ENCODE measurements at places on chromosomes 11 and 22. TPM values are rescaled to one million over a fixed set of nuclear protein-coding genes. Genes with fewer than 3 reads are reported as not detected.
A peak's percentile ranks its signal among the peaks of the same experiment; 100 is the strongest.

IGSF9B gene
- 2.1 TPM for polyA plus RNA-seq

CASP5 gene
- polyA plus RNA-seq, result 4.7 TPM

DNA sequence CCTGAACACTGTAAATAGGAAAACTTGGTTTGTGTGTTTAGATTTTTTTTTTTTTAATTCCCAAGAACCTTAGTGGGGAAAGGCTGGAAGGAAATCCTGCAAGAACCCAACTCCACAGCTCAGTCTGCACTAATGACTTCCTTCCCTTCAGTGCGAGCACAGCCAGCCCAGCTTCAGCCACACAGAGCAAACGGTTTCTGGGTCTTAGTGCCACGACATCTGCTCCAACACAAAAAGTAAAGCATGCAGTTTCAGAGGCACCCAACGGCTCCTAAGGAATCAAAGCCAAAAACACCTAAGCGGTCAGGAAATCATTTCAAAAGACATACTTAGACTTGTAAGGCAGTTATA lies 236.1 kb downstream of the TTC28 start:
- peak; percentile 78 for DNase-seq

DNA sequence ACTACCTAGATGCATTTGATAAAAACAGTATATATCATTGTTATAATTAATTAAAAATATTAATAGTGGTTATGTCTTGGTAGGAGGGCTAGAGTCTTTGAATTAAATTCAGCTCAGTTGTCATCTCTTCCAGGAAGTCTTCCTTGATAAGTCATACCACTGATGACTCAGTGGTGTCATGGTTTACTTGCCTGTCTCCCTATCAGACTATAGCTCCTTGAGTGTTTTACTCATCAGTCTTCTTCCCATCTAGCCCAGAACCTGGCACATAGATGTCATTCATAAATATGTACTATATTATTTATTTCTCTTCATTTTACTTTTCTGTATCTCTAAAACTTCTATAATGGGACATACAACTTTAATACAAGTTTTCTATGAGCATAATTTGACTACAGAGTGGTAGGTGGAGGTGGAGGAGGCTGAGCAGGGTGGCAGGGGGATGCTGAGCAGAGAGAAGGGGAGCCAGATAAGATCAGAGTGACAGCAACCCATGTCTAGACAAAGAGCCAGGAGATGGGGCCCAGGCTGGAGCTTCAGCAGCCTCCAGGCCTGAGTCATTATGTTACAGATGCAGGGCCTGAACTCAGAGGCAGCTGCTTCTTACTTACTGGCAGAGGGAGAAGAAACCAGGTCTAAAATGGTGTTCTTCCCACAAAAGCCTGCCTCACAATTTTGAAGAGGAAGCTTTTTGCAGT lies 82.3 kb upstream of the PHOX2A start:
- no peak for DNase-seq

GRCh38 chr11:17564687-17565042 lies 17.6 kb downstream of the OTOG start:
- DNase-seq, result no peak

DNA sequence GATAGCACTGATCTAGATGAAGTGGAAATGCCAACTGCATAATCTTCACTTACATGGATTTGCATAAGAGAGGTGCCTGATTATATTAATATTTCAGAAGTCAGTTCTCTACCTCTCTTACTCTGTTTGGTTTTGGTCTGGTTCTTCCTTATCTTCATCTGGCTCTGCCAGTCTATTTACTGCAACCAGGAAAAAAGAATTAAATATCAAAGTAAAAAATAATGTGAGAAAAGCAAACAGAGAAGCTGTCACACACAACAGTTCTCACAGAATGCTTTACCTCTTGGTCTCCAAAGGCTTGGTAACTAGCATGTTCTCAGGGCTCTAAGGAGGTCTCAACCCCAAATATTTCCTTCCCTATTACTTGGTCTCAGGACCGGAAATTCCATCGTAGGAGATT lies 6.7 kb downstream of the VSIG10L2 start:
- DNase-seq, result no peak

GRCh38 chr22:35587447-35587870 lies 29.7 kb downstream of the MB start:
- DNase-seq, result no peak

DNA sequence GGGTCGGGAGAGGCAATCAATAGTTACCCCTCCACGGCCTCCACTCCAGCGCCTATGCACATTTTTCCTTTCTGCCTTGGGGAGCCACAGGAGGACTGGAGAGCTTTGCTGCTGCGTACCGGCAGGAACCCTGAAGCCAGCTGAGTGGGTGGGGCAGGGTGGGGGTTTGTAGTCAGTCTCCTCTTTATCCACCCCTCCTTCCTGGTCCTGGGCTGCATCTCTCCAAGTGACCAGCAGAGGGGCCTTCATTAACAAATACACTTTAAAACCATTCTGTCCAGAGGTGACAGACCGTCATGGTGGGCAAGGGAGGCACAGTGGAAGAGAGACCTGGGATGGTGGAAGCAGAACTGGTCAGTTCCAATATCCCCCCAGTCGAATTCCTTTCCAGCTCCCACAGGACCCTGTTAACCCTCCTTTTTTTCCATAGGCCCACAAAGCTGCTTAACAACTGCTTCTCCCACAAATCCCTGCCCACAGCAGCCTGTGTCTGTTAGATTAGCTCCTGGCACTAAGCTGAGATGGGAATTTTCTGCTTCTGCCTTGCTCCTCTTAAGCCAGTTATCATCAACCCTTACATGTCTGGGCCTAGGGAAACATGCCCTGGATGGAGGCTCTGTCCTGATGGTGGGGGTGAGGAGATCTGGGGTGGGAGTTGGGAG lies 3.9 kb upstream of the ABCG4 start:
- peak; percentile 71 for DNase-seq

- DNase-seq, result no peak
Observed at GRCh38 chr11:95345651-95346050, 114.6 kb upstream of the SESN3 start.

DNA sequence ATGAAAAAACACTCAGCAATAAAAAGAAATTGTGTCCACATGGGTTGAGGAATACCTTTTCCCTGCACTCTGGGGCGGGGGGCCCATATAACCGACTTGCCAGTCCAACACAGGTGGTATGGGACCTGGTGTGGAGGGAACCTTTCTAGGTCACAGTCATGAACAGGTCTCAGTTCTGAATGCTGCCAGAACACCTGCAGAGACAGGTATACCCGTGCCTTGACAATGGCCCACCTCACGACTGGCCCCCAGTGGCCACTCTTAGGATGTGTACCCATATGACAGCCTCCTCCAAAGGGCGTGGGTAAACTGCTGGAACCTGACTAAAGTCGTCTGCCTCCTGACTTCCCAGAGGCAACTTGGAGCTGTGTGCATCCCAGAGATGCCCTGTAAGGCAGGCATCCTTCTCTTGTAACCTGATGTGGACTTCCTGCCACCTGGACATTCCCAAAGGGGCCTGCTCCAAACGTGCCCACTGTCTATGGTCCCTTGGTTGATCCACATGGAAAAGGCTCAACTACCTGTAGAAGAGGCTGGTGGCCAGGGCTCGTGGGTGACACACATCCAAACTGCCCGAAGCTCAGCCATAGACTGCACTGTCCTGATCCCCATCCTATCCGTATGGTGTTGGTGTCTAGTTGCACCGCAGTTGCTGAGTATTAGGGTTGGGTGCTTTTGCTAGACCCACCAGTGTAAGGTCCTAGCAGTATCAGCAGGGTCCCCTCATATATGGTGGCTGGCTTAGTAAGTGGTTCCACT lies 859.3 kb downstream of the BRD1 start:
- DNase-seq, result peak; percentile 17

DNA sequence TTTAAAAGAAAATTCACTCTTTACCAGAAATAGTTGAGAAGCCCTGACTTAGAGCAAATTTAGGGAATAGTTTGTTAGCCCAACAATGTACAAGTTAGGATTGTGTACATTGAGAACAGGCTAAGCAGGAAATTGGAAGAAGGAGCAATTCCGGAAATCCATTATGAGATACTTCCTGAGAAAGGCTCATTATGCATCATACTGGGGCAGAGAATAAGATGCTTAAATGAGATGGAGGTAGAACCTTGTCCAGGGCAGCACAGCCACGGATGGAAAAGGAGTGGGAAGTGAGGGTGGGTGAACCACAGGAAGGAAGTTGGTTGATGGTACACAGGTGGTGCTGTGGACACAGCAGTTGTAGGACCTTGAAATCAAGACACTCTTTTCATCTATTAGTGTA lies 180.2 kb downstream of the PGR start:
- DNase-seq, result no peak

- no peak for DNase-seq
Observed at GRCh38 chr11:3074912-3075589, 17.8 kb upstream of the CARS1 start.

DNA sequence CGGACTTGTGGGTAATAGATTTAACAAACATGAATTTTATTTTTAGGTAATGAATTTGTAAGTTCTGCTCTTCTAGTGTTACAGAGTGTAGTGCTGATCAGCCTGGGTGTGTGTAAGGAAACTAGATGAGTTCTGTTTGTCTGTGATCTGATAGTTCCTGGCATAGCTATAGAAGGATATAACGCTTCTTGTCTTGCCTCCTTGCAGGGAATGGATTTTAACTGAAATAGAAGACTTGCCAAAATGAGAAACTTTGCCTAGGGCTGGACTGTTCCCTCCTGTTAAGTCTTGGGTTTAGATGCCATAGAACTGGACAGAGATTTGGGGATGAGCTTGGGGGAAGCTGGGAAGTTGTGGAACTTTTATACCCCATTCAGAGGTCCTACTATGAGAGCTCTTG lies 11.6 kb downstream of the CCDC81 start:
- no peak for DNase-seq

DNA sequence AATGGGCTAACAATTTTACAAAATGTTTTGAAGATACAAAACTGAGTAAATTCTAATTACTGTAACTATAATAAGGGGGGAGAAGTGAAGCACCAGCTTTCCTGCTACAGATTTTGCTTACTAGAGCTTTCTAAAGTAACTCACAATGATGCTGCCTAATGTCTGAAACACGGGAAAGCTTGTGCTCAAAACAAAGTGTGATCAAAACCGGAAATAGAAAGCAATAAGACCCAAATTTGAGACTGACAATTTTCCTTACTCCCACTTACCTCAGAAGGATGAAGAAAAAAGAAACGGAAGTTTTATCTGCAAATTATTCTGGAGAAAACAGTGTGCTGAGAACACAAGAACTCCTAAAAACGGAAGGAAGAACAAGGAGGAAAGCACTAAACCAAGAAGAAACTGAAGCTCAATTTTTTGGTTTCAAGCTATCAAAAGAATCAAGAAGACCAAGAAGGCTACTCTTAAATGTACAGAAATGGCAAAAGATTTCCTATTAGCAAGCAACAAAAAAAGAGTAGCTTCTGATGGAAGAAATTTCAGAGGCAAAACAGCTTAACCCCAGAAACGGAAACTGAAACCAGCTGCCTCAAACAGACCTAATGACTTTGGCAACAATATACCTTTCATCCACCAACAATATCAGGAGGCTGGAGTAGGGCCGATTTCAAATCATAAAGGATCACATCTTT lies 33.4 kb downstream of the AMBRA1 start:
- DNase-seq, result peak; percentile 79

DNA sequence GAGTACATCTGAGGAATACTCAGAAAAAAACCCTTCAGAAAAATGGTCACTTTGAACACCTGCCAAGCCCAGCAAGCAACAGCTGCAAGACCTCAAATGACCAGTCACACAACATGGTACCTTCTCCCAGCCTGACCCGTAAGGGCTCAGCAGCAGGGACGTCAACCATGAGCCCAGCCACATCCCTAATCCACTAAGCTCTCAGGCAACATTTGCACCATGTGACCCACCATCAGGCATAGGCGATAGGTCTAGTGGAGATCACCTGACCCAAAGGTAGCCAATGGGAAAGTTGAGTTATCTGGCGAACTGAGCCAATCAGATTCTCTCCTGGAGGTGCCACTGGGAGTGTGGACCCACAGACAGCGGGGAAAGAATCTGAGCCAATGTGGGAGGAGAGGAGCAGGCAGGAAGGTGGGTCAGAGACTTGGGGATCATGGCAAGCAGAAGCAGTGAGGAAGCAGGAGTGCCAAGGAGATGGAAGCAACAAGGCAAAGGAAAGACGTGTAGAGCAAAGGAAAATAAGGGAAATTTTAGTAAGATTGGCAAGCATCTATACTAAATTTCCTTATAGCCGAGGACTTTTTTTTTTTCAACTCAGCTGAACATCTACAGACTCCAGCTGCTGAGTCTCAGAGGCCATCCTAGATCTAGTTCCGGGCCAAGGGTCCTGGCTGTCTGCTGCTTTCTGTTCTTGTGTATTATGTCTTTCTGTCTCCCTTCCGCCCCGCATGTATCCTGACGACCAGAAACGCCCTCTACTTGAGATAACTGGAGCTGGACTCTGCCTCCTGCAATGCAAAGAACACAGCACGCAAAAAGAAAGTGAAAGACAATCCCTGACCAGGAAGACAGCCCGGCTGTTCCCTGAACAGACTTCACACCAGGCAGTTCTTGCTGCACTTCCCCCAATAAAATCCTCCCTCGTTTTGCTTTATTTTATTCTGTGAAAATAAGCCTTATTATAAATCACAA lies 11.0 kb upstream of the PLAAT2 start:
- peak; percentile 98 for DNase-seq

GRCh38 chr22:33923033-33923432 lies 2.8 kb upstream of the LARGE1 start:
- DNase-seq, result no peak

DNA sequence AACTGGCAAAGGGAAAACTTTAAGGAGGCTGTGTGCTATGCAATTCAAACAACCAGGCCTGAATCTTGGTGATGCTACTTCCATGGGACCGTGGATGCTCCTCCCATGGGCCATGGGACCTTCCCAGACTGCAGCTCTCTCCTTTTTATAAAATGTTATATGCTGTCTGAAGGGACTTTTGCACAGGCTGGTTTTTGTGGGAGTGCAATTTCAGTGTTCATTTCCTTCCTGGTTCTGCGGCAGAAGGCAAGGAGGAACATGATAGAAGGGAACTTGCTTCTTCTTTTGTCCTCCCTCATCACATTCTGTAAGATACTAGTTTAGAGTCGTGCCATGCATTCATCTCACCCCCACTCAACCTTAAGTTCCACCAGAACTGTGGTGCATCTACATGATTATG lies 68.9 kb downstream of the C11orf58 start:
- DNase-seq, result no peak

DNA sequence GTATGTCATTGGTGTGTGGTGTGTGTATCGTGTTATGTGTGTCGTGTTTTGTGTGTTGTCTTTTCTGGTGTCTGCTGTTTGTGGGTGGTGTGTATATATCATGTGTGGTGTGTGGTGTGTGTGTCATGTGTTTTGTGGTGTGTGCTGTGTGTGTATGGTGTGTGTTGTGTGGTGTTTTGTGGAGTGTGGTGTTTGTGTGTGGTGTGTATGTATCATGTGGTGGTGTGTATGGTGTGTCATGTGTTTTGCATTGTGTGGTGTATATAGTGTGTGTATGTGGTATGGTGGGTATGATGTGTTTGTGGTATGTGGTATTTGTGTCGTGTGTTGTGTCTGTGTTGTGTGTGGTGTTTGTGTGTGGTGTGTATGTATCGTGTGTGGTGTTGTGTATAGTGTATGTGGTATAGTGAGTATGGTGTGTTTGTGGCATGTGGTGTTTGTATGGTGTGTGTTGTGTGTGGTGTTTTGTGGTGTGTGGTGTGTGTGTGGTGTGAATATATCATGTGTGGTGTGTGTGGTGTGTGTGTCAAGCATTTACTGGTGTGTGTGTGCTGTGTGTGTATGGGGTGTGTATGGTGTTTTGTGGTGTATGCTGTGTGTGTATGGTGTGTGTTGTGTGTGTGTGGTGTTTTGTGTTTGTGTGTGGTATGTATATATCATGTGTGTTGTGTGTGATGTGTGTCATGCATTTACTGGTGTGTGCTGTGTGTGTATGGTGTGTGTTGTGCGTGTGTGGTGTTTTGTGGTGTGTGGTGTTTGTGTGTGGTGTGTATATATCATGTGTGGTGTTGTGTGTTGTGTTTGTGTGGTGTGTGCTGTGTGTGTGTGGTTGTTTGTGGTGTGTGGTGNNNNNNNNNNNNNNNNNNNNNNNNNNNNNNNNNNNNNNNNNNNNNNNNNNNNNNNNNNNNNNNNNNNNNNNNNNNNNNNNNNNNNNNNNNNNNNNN lies 12.7 kb downstream of the PIM3 start:
- DNase-seq, result no peak

Measured in small intestine (tissue), 16 donors.